DMS53 (cell line): ENCODE measurements at places on chromosomes 6 and 20.
A peak's percentile ranks its signal among the peaks of the same experiment; 100 is the strongest.

DNA sequence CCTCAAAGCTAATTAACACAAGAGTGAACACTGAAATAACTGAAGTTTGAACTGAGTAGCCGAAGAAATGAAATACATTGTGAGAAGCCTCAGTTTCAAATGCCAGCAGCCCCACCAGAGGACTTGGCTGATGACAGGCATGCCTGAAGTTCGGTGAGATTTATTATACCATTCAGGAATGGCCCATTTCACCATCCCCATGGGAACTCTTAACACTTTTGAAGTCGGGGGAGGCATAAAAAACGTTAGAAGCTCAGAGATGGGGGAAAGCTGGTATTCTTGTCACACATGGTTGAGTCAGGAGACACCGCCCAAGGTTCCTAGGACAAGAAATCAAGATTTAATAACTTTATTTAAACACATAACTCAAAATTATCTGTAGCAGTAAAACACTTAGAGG is 17.6 kb upstream of the SLC22A3 start:
- DNase-seq = no peak

- DNase-seq = no peak
Measured at GRCh38 chr20:51409192-51409880, 133.2 kb downstream of the NFATC2 start.

- no peak for DNase-seq
Measured at GRCh38 chr20:43034981-43035724, 154.6 kb downstream of the PTPRT start.

DNA sequence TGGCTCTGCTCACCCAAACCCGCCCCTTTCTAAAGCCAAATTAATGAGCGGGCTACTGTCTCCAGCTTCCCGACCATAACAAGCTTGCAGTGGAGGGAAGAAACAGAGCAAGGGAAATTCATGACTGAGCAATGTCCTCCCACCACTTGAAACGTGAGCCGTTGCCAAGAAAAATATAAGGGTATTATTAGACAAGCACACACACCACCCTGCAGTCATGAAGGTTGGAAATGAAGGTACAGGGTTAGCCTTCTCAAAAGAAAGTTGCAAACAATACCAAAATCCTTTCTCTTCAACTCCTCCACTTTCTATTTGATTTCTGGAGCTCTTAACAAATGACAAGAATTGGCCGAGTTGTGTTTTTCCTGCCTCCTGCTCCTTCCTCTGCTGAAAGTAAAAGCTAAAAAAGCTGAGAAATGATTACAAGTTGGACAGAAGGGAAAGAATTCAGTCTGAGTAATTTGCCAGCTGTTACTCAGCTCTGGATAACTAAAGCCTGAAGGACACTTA is 151.1 kb upstream of the B3GAT2 start:
- DNase-seq = peak; percentile 44

GRCh38 chr6:168383062-168383854 is 57.7 kb upstream of the SMOC2 start:
- DNase-seq = no peak

DNA sequence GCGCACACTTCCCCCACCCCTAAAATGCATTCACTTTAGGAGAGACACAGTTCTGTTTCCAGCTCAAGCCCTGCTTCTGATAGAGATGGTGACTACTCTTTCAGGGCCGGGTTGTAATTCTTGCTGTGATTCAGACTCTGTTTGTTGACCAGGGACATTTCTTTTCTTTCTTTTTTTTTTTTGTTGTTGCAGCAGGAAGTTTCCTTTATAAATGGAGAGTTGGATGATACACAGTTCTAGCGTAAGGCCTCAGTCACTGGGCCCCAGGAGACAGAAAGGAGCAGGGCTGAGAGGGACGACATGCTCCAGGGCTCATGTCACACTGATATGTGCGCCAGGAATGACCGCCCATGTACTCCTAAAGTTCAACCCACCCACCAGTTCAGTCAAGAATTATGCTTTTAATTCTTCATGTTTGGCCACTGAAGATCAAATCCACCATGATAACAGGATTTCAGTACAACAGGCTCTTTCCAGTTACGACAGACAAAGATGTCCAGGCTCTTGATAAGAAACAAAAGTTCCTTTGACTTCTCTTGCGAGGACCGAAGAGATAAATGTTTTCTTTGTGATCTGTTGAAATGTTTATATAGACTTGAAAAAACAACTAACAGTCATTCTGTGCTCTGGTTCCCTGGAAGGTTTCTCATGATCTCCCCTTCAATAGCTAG is 142.5 kb downstream of the CD164 start:
- peak; percentile 16 for DNase-seq

DNA sequence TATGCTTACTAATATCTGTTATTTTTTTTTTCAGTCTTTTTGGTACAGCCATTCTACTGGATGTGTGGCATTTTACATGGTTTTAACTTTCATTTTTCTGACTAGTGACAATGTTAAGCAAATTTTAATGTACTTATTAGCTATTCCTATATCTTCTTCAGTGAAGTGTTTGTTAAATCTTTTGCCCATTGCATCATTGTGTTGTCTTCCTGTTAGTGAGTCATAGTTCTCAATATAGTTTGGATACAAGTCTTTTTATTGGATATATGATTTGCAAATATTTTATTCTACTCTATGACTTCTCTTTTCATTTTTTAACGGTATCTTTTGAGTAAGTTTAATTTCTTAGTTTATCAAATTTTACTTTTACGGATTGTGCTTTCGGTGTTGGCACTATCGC is 519.4 kb downstream of the CDKAL1 start:
- peak; percentile 34 for DNase-seq

DNA sequence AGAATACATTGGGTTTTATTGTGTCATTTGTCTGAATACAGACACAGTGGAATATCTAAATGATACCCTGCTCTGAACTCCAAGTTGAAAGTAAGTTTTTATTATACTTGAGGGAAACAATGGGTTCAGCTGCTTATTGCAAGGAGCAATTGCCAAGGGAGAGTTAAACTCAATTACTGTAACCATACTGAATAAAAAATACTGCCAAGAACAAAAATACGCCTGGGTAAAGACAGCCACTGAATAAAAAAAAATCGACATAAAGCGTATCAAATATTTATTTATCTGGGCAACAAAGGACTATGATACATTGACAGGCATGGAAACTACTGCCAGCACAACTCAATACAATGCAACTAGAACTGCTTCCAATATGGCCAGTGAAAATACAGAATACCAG is 18.1 kb downstream of the TFAP2A start:
- DNase-seq = no peak

GRCh38 chr6:39924283-39924682 is 10.0 kb downstream of the MOCS1 start:
- no peak for DNase-seq

DNA sequence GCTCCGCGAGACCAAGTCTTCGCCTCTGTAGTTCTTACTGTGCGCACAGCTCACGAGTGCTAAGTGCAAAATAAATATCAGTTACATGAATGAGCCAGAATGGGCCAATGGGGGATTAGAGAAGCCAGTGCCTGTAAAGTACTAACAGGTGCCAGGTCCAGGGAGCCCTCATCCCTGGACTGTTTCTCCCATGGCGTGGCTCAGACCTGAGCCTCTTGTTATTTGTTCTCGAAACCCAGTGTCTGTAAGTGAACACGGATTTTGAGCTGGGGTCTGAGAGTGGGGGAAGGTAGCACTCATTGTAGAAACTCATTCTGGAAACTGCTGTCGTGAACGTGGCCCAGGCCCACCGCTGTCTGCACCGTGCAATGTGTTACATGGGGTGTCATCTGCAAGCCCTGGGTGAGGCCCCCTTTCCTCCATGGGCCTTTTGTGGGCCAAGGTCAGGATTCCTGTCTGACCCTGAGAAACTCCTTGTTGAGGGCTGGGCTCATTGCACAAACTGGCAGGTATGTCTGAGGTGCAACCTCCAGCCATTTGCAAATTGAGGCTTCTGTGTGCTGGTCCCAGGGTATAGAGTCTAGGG is 154.7 kb downstream of the SYCP2 start:
- DNase-seq = no peak
